Activated CD4-positive, alpha-beta T cell treated with anti-CD3 and anti-CD28 coated beads for 36 hours (primary cell): ENCODE measurements at places on chromosomes 13 and 19. TPM values are rescaled to one million over a fixed set of nuclear protein-coding genes. Genes with fewer than 3 reads are reported as not detected.
A peak's percentile ranks its signal among the peaks of the same experiment; 100 is the strongest.

Gene RFPL4A
- not detected for total RNA-seq

Gene ATXN8OS
- total RNA-seq = not detected

Gene SEMA6B
- not detected for total RNA-seq

DNA sequence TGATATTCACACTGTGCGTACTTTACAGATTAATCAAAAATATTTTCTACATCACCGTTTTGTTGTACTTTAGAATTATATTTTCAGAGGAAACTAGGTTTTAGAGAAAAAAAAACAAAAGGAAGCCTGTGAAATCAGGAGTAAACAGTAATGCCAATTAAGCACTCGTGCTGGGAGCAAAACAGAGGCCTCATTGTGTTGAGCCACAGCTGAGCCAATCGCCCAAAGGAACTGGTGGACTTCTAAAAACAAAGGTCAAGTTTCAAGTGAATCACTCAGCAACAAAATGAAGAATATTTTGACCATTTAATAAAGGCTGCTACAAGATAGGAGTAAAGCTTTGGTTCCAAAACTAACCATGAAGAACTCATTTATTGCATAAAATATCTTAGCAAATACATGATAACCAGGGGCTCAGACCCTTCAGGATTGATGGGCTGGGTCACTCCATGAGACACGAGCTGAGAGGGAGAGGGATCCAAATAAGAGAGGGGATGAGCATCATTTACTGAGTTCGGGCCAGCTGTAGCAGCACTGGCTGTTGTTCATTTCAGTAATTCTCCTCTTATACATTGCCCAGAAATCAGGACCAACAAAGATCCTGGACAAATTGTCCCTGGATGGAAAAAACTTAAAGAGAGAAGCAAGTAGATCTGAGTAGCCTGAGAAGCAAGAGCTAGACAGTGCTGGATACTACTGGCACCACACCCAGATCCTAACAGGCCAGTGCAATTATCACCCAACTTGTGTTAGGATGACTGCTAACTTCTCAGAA lies 8.3 kb upstream of the NALCN start:
- no peak for DNase-seq
- no peaks in the 10 kb centered on the region for H3K36me3 ChIP-seq
- no peak overlapping the region for H3K27ac ChIP-seq
- H3K4me3 ChIP-seq = no peak overlapping the region

- H3K27me3 ChIP-seq = peaks cover 2% of the 10 kb centered on the region
- no peaks in the 10 kb centered on the region for H3K36me3 ChIP-seq
- H3K4me1 ChIP-seq = peaks cover 3% of the 10 kb centered on the region
- H3K27ac ChIP-seq = no peak overlapping the region
Measured at GRCh38 chr13:21047591-21048282, 13.6 kb downstream of the LATS2 start.

GRCh38 chr19:53102206-53102755 lies 941 bp downstream of the ZNF160 start:
- peak overlapping the region; percentile 87 for H3K4me3 ChIP-seq
- peaks cover 48% of the 10 kb centered on the region for H3K36me3 ChIP-seq
- H3K4me1 ChIP-seq = peaks cover 28% of the 10 kb centered on the region
- H3K27ac ChIP-seq = peak overlapping the region; percentile 91
- H3K27me3 ChIP-seq = no peaks in the 10 kb centered on the region
